ENCODE measurements at places on chromosomes 4 and X.

DNA sequence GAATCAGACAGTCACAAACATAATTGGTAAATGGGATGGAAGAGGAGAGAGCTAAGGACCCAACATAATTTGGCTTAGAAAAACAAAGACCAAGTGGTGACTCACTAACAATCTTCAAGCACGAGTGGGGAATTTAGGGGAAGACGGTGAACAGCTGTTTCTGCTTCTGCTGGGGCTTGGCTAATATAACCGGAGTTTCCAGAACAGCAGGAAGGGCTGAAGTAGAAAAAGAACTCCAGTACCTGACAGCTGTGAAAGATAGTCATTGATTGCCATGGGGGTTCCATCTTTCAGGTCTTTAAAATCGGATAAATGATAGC, 290.9 kb upstream of the LDB2 start:
- DNase-seq: no peak

DNA sequence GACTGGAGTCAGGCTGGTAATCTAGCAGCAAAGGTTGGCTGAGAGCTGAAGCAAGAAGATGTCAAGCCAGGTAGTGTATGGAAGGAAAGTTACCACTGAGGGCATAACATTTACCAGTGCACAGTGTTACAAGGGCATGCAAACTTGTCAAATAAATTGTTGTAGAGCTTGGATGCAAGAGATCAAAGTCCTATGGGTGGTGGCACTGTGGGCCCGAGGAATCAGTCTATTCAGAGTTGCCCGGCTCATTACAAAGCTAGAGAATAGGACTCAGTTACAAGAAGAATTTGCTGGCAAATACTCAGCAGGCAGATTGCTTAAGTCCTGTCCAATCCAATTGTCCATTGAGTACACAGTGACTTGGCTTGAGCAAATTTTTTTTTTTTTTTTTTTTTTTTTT, 2043.8 kb downstream of the ARAP2 start:
- no peak for DNase-seq

DNA sequence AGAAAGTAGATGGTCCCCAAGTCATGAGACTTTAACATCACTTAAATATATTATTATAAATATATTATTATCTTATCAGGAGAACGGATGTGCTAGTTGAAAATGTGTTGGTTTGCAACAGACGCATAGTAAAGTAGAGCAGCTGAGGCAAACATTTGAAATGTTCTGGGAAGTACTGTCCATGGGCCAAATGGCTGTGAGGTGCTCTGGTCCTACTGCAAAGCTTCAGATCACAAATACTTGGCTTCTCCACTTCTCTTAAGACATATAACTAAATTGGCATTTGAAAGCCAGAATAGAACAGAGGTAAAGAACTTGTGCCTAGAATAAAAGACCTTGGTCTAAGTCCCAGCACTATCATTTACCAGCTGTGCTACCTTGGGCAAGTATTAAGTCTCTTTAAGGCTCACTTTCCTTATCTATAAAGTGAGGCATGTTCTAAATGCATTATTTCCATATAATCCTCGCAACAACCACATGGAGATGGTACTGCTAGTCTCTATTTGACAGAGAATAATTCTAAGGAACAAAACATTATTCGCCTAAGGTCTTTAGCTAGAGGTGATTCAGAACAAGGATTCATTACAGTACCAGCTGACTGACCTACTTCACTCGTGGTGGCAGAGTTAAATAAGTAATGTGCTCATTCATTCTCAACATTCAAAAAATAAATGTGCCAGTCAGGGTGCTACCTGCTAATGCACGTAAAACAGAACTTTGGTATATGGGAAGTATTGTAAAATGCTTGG, 297.1 kb downstream of the PPP3CA start:
- no peak for DNase-seq

GRCh38 chrX:3962511-3963311, 249.3 kb upstream of the PRKX start:
- peak; percentile 5 for DNase-seq

- no peak for DNase-seq
These were observed 251.9 kb downstream of the AFAP1 start for GRCh38 chr4:7687796-7688195.

GRCh38 chrX:111465669-111466068, 45.8 kb upstream of the SERTM2 start:
- no peak for DNase-seq

DNA sequence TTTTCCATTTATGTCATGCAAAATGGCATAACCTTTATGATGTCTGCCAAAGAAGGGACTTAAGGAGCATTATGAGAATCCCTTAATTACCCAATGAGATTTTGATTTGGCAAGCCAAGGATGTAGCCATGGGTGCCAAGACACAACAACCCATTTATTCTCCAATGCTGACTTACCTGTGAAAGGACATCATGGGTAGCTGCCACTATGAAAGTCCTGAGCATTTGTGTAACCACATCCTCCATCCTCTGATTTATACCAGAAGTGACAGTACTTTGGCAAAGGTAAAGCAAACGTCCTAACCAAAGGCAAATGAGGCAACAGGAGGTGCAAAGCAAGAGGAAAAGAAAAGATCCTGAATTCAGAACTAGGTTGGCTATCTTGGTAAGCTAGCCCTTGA, 87.3 kb upstream of the EMCN start:
- no peak for DNase-seq

GRCh38 chrX:27878862-27879261, 71.1 kb downstream of the MAGEB10 start:
- no peak for DNase-seq

DNA sequence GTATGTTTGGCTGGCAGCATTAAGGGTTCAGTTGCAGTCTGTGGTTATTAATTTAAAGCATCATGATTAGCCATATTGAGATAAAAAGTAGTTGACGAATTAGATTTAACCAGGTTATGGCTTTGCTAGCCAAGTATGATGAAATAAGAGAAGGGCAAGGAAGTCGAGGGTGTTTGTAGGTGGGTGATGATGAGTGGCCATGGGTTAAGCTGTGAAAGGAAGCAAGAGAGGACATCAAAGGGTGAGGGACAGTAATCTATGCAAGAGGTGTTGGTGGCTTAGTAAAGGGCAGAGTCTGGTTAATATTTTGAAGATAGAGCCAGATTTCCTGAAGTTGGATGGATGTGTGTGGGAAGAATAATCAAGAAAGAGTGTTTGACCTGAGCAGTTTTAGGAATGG, 44.5 kb downstream of the STIM2 start:
- no peak for DNase-seq

GRCh38 chr4:144873226-144873990, 224.6 kb downstream of the ANAPC10 start:
- DNase-seq: no peak

GRCh38 chr4:87565746-87566145, 36.6 kb upstream of the SPARCL1 start:
- no peak for DNase-seq

DNA sequence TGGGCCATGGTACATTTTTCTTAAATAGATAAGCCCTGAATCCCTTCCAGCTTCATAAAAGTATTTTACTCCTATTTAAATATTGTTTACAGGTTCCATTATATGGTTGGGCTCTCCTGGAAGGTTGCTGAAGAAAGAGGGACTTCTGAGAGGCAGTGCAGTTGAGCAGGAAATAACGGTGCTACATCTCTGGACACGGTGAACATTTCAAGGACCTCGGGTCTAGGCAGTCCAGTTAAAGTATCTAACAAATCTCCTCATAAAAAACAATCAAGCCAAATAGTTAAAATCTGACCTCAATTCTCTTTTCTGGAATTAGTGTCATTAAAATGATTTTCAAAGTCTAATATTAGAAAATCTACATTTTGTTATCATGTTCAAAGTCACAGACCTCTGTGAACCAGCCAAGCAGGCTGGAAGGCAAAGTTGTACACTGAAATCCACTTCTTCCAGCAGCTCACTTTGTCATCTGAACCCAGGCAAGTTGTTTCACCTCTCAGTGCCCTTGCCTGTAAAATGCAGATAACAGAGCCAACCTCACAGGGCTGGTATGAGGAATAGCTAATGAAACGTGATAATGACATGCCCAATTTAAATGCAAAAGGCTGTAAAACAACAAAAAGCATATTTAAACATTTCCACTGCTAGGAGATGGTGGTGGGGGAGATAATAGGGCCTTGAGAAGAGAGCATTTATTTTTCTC, 267.0 kb upstream of the KLF3 start:
- no peak for DNase-seq

DNA sequence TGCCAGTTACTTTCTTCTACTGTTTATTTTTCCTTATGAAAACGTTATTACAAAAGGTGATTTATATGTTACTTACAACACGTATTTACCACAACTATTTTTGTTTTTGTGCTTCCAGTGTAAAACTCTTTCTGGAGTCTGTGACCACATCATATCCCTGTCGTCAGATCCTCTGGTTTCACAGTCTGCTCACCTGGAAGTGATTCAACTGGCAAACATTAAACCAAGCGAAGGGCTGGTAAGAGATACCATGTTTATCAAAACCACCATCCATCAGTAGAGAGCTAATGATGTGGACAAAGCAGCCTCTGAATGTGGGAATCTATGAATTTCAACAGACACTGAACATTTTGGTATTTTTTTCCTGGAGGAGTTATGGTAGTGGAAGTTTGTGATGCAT, 116.1 kb downstream of the CNKSR2 start:
- DNase-seq: no peak

- no peak for DNase-seq
These were observed 51.6 kb upstream of the HDAC8 start for GRCh38 chrX:72624194-72624593.

DNA sequence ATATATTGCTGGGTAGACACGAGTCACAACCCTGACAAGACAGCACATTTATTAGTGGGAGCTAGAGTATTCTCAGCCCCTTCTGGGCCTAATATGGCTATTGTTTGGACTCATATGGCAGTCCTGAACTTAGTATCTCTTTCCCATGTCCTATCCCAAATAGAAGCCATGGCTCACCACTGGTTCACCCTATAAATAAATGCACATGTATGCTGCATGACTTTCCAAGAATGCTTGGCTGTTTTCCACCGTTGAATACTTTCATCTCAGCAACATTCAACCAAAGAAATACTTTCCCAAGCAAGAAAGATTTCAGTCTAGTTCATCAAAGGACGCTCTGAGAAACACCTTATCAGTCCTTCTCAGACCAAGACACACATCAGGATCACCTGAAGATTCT, 36.7 kb downstream of the SMPX start:
- DNase-seq: no peak

- DNase-seq: no peak
These were observed 696.5 kb downstream of the ADGRL3 start for GRCh38 chr4:61896634-61897033.

DNA sequence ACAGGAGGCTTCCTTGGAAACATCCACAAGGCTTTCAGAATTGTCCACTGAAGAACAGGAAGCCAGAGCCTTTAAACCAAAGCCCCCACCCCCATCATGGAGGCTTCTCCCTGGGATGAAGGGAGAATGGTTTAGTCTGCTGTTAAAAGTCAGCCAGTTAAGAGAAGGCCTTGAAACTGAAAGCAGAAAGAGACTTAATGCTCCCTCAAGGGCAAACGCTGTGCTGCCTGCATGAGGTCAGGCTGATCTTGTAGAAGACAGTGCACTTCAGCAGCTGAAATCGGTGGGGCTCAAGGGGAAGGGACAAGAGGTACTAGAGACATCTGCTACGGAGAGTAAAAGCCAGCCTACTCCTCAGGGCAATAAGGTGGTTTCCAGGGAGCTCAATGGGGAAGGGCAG, 69.0 kb downstream of the HPRT1 start:
- no peak for DNase-seq

DNA sequence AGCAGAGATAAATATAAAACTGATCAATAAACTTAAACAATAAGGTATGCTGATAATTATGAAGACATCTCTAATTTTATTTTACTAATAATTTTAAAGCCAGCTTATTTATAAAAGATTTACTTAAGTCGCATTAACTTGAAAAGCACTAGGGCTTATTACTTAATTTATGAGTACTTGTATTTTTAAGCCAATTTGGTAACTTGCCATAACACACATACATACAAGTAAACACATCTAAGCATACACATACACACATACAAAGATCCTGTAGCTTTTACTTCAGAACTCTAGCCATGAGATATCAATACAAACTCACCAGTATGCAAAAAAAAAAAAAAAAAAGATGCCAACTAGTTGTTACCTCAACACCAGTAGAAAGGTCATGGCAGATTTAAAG, 10.0 kb upstream of the GPR78 start:
- no peak for DNase-seq

GRCh38 chr4:10962246-10962645, 277.7 kb upstream of the CLNK start:
- DNase-seq: no peak

GRCh38 chr4:4853921-4854648, 5.4 kb upstream of the MSX1 start:
- DNase-seq: no peak

DNA sequence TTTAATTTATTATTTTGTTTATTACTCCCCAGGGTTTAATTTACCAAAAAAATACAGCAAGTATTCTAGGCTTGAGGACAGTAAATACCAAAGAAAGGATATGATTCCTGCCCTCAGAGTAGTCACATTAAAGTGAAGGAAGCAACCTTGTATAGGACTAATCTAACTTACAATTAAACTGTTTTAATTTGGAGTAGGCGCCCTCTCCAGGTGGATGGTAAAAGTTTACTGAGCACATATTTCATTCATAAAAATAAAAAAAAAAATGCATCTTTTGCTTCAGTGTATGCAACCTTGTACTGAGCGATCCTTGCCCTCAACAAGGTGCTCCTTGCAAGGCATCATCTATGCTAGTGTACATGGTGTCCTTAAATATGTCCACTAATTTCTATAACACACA, 72.0 kb upstream of the MAGEB16 start:
- no peak for DNase-seq

DNA sequence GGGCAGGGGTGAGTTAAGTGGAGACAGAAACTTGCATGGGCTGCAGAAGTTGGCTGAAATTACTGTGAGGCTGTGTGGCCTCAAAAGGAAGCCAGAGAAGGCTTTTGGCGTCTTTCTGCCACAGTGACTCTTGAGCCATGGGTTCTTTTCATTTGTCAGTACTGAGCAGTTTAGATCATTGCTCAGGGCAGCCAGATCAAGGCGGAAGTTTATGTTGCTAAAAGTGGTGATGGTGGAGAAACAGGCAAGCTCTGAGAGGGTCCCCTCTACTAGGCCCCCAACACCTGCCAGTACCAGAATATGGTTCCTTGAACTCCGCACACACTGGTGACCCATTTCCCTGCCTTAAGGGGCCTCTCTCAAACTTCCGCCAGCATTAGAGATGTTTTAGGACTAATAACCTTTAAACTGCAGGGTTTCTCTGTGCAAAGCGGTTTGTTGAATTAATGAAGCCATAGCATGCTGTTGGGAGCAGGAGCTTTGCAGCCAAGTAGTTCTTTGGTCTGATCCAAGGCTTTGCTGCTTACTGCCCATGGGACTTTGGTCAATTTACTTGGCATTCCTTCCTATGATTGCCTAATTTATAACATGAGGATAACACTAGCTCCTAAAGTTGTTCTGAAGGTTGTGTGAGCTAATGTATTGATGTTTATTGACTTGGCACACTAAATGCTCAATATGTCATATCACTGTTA, 34.5 kb downstream of the RNF175 start:
- no peak for DNase-seq

Data from activated naive CD4-positive, alpha-beta T cell treated with anti-CD3 and anti-CD28 coated beads for 36 hours (primary cell).